ENCODE measurements at places on chromosomes 4 and X.

GRCh38 chrX:861921-862320, 231.3 kb downstream of the SHOX start:
- no peak for DNase-seq

DNA sequence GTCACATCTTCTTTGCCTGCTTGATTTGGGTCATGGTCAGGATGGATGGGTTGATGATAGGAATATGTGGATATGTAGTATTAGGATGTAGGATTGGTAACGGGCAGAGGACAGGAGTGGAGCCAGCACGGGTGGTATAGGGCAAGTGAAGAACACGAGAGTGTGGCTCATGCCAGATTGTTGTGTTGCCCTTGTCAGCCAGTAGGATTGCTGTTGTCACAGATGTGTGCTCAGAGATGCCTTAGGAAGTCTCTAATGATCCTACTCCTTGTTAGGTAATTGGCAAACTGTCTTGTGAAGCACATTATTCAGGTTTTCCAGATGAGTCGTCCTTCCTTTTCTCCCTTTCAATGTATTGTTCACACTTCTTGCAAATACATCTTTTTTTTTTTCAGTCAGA, 5.5 kb downstream of the ATP10D start:
- DNase-seq = no peak

DNA sequence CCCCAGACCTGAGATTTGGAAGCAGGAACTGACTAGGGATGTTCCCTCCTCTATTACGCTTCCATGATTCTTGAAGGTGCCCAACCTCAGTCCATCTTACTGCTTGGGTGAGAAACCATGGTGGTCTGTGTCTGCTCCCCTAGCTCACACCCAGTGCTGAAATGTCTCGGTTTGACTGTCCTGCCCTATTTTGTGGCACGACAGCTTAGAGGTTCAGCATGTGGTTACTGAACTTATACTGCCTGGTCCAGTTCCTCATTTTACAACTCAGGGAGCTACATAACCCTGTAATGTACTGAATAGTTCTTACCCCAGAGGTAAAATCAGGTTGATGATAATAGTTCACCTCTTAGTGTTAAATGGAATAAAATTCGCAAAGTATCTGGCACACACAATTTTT, 203.1 kb downstream of the RBM46 start:
- DNase-seq = no peak

DNA sequence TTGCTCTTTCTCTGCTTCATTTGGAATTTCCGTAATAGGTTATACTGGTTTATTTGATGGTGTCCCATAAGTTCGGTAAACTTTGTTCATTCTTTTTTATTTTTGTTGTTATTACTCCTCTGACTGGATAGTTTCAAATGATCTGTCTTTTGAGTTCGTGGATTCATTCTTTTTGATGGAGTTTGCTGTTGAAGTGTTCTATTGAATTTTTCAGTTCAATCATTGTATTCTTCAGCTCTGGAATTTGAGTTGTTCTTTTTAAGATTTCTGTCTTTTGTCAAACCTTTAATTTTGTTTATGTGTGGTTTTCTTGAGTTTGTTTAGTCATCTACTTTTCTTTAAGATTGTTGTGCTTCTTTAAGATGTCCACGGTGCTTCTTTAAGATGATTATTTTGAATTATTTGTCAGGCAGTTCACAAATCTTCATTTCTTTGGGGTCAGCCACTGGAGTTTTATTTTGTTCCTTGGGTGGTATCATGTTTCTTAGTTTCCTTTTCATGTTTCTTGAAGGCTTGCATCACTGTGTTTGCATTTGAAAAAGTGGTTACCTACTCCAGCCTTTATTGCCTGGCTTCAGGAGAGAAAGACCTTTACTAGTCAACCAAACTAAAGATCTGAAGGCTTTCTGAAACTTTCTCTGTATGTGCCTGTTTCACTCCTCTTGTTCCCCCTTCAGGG, 154.8 kb upstream of the ANXA3 start:
- no peak for DNase-seq

DNA sequence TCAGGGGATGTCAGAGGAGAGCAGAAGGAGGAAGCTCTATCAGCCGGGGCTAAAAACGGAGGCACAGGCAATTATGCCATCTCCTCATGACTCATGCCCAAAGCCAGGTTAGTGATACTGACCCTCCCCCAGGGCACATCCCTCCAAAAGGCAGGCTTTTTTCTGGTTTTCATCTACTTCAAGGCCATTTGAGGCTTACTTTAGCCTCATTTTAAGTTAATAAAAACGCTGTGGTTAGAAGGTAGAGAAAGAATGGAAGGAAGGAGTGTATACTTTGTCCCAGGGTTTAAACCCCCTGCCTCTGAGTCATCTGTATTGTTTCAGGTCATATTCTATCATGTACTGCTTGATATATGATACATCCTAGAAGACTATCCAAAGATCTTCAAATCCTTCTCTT, 89.7 kb upstream of the NDP start:
- no peak for DNase-seq

DNA sequence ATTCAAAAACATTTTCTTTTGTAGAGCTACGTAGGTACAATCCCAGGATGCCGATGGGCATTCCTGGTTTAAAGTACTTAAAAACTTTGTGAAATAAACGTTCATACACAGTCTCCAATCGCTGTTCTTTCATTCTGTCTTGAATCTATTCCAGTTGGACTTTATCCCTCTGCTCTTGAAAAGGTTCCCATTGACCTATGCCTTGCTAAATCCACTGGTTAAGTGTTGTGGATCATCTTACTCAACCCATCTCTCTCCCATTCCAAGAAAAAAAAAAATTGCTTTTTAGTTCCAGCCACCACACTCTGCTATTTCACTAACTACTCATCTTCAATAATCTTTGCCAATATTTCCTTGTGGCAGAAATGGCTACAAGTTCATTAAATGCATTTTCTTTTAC, 542.3 kb upstream of the GRIA3 start:
- DNase-seq = no peak

DNA sequence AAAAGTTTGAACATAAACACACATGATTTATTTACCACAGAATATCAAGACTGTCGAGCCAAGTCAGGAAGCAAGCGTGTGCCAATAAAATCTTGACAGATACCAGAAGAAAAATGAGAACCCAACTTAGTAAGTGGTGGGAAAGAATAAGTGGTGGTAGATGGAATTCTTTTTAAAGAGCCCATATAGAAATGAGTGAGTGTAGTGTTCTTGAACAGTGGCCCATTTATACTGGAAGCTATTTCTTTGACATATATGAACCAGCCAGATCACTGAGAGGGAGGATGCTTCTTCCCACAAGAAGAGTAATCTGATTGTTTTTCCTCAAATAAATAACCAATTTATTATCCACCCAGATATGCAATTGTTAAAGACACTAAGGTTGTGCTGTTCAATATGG, 98.0 kb downstream of the NHS start:
- DNase-seq = no peak

- no peak for DNase-seq
Observed at GRCh38 chrX:8845469-8845868, 44.3 kb upstream of the FAM9A start.

DNA sequence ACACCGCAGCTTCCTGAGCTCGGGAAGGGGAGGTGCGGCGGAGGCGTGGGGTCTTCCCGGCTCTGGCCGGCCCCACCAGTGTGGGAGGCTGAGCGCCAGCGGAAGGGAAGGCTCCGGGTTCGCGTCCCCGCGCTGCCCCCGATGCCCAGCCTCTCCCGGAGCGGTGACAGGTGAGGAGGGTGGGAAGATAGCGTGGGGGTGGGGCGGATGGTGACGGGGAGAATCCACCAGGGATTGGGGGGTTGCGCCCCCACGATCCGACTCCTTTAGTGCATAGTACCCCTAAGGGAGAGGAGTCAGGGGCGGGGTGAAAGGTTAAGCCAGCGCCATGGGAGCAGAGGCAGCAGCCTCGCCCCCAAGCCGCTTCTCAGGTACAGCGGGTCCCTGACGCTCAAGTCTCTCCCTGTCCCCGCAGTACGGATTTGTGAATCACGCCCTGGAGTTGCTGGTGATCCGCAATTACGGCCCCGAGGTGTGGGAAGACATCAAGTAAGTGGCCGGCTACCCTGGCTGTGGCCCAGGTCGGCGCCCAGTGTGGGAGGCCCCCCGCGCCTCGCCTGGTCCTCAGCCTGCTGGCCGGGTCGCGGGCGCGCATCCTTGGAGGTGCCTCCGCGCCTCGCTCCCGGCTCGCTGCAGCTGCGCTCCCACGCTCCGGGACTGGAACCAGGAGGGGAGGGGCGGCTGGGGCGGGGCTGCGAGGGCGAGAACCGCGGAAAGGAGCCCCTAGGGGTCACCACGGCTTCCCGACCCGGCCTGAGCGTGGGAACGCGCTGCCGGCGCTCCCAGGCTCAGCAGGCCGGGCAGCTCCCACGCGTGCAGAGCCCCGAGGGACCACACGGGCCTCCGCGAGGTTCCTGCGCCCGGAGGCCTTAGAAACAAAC, 791 bp downstream of the GUCY1B1 start:
- DNase-seq = peak; percentile 22

DNA sequence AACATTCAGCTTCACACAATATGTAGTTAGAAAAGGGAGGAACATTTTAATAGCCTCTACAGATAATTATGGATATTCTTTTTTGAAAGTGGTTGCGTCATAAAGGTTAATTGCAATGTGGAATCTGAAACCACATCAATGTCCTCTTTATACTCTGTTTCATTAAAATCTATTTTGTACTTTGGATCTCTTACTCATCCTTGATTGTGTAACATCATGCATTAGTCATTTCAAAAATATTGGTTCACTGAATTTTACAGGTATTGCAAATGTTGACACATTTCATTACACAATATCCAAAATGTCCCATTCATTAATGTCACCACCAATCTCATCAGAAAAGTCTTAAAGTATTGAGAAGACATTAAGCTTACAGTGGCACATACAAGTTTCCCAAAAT, 62.7 kb upstream of the USP9X start:
- no peak for DNase-seq

GRCh38 chrX:15293451-15293850, 22.0 kb downstream of the ASB11 start:
- DNase-seq = no peak

DNA sequence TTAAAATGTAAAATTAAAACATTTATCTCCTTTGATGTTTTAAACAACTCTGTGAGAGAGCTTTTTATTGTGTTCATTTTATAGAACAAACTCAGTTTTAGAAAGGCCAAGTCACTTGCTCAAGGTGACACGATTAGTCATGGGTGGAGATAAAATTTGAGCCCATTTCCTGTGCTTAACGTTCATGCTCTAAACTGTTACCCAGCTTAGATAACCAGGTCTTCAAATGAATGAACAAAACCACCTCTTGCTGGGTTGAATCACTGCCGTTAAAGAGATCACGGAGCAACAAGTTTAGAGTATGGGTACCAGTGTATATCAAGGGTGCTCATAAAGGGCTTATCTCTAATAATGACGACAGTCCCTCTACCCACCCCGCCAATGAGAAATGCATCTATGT, 10.2 kb upstream of the CASK start:
- DNase-seq = no peak

DNA sequence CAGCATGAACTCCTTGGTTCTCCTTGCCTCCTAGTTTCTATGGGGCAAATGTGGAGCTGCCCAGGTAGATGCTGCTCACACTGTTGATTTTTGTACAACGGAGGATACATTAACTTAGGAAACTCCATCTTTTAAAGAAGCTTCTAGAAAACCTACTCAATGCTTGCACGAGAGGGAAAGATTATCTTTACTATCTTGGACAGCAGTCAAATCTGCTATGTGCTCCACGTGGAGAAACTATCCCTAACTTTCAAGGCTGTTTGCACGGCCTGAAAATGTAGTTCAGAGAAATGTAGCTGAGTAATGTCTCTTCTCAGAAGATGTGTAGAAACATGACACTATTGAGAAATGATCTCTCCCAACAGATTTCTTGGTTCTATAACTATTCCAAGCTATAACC, 1530.9 kb upstream of the PABPC4L start:
- no peak for DNase-seq

GRCh38 chrX:154516656-154517100, 646 bp upstream of the FAM3A start:
- no peak for DNase-seq
